NCI-H2081 (cell line): ENCODE measurements at places on chromosomes 12 and 14.

GRCh38 chr12:6854036-6854435 lies 2.1 kb downstream of the USP5 start:
- no peak for DNase-seq

- DNase-seq, result no peak
These were observed 11.1 kb upstream of the RERGL start for GRCh38 chr12:18101043-18101442.

DNA sequence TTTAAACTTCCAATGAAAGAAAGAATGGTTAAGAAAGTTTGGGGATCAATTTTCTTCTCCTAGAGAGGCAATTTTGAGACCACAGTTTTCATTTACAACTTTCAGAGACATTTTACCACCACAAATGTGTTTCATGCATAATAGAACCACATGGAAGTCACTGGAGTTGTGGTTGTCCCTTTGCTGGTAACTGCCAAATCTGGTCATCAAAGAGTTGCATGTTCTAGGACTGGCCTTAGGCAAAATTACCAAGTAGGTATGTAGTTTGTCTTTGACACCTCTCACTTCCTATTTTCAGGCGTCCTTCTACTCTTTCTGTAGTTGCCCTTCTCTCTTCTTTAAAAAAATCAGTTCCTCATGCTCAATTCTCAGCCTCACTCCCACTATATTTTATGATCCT lies 54.3 kb upstream of the TMX1 start:
- DNase-seq, result no peak

- DNase-seq, result no peak
These were observed 10.7 kb downstream of the NR1H4 start for GRCh38 chr12:100484183-100484886.

DNA sequence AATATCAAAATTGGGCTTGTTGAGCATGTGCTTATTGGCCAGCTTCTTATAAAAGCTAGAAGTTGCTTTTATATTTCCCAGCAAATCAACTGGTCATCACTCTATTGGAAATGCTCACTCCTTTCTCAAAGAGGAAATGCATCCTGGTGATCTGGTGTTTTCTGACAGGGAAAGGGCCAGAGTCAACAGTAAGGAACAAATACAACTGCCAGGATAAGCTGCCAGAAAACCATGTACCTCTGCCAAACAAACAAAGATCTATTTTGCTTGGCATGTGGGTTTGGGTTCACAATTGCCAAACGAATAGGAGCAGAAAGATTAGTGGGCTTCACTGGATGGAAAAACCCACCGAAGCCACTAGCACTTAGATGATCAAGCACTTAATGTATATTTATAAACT lies 126.9 kb upstream of the PDZRN4 start:
- DNase-seq, result peak; percentile 52

GRCh38 chr12:17079251-17079909 lies 473.4 kb upstream of the LMO3 start:
- peak; percentile 34 for DNase-seq

GRCh38 chr14:100494645-100495044 lies 92.6 kb downstream of the BEGAIN start:
- DNase-seq, result no peak

DNA sequence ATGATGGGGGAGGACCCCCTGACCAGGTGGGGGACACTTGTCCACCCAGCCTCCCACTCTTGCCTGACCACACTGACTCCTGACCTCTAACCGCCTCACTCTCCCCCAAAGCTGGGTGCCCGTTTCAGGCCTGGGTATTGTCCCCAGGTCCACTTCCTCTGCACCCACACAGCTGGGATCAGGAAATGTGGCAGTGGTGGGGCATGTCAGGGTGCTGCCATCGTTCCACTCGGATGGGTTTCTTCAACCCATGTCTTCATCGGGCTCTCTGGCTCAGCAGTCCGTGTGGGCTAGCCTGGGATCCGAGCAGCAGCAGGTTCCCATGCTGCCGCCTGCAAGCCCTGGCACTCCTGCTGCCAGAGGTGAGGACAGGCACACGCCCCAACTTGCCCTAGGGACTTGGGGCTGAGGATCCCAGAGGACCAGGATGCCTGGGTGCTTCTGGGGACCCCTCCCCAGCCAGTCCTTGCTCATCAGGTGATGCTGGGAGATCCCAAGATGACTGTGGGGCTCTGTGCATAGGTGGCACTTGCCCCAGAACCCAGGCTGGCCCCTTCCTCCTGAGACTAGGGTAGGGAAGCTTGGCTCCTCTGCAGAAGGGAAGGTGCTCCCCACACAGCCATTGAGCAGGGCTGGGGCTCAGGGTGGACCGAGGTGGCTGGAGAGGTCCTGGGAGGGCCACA lies 2.9 kb upstream of the CLBA1 start:
- DNase-seq, result no peak

- DNase-seq, result no peak
These were observed 84.8 kb upstream of the KITLG start for GRCh38 chr12:88665071-88665470.

DNA sequence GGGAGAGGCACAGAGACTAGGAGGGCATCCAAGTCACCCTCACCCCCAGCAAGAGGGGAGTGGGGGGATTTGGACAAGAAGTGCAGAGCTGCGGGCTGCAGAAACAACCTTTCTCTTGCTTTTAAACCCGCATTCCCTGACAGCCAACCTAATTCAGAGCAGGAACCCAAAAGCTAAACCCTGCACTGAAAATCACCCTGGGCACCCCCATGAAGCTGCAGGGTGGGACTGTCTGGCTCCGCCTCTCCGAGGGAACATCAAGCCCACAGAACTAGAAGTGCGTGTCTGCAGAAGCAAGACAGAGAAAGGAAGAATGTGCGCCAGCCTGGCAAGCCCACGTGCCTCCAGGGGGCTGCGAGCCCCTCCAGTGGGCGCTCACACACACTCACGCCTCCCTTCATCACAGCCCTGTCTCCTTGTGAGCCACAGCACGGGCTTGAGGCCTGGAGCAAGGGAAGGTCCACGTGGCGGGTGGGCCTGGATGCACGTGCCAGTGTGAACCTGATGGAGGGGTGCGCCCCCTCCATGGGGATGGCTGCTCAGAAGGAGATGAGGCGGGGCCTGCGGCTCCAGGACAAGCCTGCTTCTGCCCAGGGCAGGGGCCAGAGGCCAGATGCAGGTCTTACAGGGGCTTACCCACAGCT lies 27.8 kb upstream of the PNMA1 start:
- DNase-seq, result no peak

- peak; percentile 43 for DNase-seq
These were observed 199.5 kb upstream of the CAND1 start for GRCh38 chr12:67069451-67070306.

DNA sequence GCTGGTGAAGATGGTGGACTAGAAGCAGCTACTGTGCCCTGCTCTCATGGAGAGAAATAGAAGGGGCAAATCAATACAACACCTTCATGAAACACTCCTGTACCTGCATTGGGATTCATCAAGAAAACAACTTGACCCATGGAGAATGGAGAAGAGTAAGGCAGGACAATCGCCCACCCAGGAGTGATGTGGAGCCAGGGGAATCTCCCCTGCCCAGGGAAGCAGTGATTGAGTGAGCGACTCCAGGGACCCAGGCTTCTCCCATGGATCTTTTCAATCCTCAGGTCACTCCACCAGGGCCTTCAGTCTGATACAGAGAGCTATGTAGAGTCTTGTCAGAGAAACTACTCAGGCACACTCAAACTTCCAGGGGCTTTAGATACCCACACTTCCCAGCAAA lies 161.9 kb upstream of the DYRK2 start:
- no peak for DNase-seq

GRCh38 chr12:104790296-104791125 lies 167.6 kb downstream of the SLC41A2 start:
- DNase-seq, result no peak

DNA sequence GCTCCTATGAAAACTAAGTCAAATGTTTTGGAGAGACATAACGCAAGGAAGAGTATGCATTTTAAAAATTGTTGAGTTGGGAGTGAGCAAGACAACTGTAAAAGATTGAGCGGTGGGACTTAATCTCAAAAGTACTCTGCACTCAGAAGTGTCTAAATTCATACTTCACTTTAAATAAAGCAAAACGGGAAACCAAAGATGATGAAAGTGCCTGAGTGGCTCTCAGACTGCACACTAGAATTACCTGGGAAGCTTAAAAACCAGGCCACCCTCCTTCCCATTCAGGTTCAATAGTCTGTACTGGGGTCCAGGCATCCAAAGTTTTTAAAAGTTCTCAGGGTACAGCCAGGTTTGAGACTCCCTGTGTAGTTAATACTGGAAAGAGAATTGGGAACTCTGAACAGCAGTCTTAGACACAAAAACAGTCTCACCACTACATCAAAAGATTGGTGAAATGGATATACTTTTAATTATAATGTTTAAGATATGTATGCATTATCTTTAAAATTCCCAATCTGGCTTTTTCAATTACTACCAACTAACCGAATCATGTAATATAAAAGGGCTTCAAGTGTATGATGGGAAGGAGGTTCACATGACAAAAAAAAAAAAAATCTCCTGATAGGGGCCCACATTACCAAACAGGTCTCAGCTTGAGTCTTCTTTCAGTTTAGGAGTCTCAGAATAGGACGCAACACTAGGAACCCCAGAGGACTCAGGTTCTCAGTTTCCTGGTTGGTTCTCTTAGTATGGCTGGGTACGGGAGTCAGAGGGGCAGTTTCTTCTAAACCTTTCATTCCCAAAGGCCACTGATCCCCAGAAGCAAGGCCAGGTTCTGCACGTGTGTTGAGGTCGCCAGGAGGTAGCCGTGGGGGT lies 1.0 kb downstream of the HOMEZ start:
- peak; percentile 26 for DNase-seq

- DNase-seq, result no peak
These were observed 58.4 kb downstream of the ATP2B1 start for GRCh38 chr12:89650239-89650638.

- no peak for DNase-seq
These were observed 37.0 kb downstream of the APPL2 start for GRCh38 chr12:105198961-105199360.

DNA sequence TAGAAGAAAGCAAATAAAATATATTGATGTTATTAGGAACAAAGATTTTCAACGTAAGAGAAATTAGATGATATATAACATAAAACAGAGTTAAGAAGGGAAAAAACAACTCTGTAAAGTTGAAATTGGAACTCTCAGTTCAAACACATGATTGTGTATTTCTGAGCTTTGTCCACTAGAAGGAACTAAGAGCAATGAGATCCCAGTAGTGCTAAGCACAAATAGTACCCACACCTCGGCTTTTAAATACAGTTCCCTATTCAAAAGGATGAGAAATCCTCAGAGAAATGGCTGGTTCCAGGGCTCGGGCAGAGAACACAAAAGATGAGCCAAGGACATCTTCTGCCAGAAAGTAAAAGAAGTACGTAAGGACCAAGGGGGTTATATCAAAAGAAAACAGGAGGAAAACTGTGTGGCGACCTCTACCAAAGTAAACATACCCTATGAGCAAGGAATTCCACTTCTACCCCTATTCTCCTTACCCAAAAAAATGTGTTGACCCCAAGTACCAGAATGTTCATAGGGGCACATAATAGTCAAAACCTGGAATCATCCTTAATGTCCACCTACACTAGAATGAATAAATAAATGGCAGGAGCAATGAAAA lies 96.6 kb downstream of the SPTSSA start:
- DNase-seq, result no peak

DNA sequence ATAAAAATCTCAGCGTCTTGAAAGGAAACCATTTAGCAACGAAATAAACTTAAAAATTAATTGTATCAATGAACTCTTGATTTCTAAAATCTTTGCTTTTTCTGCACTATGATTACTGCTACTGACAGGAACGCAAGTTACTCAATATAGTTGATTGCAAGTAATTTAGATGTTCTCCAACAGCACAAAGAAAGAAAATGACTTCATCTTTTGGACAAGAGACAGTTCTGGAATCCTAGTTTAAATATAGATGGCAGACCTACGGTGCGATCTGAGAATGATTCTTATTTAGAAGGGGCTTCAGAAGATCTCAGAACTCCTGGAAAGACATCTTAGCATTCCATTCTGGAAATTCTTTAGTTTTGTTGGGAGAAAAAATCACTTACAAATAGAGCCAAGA lies 1.4 kb upstream of the SUDS3 start:
- no peak for DNase-seq

GRCh38 chr12:45205165-45205825 lies 10.6 kb upstream of the ANO6 start:
- DNase-seq, result no peak

- DNase-seq, result no peak
These were observed 14.7 kb downstream of the RITA1 start for GRCh38 chr12:113200021-113200797.

DNA sequence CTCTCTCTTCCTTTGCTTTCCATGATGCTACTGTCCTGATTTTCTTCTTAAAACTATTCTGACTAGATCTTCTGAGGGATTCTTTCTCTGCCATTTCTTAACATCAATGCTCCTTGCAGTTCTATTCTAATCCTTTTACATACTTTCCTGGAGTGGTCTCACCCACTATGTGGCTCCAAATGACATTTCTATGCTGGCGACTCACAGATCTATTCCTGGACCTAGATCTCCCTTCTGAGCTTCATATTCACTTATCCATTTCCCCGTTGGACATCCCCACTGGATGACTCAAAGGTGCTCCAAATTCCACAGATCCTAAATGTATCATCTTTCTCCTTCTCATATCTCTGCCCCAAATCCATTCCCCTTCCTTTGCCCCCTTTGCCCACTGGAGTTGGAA lies 4.1 kb downstream of the TEP1 start:
- DNase-seq, result no peak

DNA sequence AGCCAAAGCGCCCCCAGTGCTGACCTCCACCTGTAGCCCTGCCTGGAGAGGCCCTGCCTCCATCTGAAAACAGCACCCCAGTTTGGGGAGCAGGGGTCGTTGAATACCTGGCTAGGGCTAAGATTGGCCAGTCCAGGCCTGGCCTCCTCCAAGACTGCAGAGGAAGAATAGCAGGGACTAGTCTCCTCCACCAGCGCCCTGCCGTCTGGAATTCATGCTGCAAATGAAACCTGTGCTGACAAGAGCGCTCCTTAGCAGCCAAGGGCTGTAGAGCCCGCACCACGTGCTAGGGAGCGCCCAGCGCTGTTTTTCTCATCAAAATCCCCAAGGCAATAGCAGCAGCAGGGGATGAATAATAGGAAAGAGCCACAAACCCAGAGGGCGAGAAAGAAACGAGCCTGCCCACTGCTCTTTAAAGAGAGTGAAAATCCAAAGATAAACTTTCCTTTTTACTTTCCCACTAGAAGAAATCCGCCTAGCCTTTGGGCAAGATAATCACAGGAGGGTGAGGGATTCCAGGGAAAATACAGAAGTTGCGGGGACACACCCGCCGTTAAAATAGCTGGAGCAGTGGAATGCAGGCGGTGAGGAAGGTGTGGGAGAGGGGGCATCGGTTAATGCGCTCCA lies 3.3 kb downstream of the COL2A1 start:
- peak; percentile 28 for DNase-seq

DNA sequence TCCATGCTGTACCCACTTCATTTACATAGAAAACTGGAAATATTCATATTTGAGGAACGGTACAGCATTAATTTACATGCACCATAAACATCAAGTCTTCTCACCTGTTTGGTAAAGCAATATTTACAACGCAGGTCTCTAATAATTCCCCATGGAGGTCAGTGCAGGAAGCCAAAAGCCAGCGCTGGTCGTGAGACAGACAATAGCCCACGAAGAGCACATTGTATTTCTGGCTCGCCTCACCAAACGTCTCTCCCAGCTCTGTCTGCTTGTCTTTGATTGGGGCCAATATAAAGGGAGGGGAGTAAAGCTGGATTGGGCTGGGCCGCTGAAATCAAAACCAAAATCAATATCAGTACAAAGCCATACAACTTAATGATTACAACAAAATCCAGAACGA lies 302.1 kb downstream of the MED13L start:
- DNase-seq, result no peak

GRCh38 chr12:94336211-94336925 lies 123.3 kb downstream of the CEP83 start:
- DNase-seq, result no peak

GRCh38 chr12:84648425-84648824 lies 264.2 kb downstream of the SLC6A15 start:
- no peak for DNase-seq
